ENCODE measurements at places on chromosomes 6 and 20. TPM values are rescaled to one million over a fixed set of nuclear protein-coding genes. Genes with fewer than 3 reads are reported as not detected.

- DNase-seq: no peak
Observed at GRCh38 chr6:518218-518617, 126.7 kb downstream of the IRF4 start.

DNA sequence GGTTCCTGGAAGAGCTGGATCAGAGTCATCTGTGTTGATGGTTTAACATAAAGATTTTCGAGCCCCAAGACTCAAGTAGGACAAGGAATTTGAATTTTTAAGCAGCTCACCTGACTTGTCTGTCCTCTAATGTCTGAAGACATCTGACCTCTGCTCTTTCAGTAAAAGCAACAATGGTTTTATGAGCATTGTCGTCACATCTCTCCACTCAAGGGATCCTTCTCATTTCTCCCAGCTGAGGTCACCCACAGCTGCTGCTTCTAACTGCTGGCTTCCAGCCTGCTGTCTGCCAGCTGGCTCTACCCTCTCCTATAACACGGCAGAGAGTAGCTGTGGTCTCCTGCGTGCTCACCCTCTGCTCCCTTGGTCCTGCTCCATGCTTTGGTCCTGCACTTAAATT lies 24.7 kb upstream of the HDAC2 start:
- peak; percentile 61 for DNase-seq

GRCh38 chr20:44810061-44810390 lies 320 bp downstream of the RIMS4 start:
- no peak for DNase-seq

DNA sequence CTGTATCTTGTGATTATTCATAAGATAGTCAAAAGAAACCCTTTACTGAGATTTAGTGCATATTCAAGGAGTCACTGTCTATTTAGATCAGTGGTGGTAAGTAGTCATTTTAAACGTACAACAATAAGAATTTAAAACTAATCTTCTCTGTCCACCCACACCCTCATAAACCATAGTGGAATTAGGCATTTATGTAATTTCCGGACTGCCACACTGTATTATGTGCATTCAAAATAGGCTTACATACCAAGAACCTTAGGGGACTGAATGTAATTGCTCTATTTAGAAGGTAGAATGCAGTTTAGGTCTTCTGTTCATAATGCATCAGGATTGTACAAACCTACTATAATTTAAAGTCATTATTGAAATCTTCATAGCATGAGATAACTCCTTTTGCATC lies 685.4 kb downstream of the TENT5A start:
- no peak for DNase-seq

- no peak for DNase-seq
Observed at GRCh38 chr6:126026001-126026400, 39.7 kb downstream of the TRMT11 start.

- no peak for DNase-seq
Observed at GRCh38 chr20:2149507-2149906, 47.9 kb downstream of the STK35 start.

CGA gene
- total RNA-seq: not detected
